ENCODE measurements at places on chromosomes 3 and 15.

GRCh38 chr15:28886431-28887338, 911 bp downstream of the APBA2 start:
- DNase-seq = no peak

- no peak for DNase-seq
Measured at GRCh38 chr3:115623044-115623868, at the start of gene GAP43. TSS of gene GAP43 (plus strand) at chr3:115623510. CDS start at chr3:115623690, 180 bp downstream.

GRCh38 chr3:196222876-196223595, 6.7 kb downstream of the SLC51A start:
- no peak for DNase-seq

DNA sequence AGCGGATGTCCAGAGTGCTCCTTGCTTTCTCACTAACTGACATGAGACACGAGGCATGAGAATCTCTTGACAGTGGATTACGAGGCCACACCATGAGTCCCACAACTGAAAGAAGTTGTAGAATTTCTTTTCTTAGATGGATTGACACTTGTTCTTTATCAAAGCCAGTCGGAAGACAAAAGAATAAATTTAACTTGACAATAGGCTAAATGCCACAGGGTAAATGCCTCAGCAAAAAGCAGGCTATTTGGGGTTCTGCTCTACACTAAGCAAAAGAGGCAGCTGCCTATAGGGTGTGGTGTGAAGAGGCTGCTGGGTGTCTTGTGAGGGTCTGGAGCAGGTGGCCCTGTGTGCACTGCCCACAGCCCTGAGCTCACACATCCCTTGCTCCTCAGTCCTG, 135.1 kb upstream of the SEMA6D start:
- no peak for DNase-seq

GRCh38 chr15:37572401-37572800, 362.0 kb upstream of the TMCO5A start:
- DNase-seq = no peak

DNA sequence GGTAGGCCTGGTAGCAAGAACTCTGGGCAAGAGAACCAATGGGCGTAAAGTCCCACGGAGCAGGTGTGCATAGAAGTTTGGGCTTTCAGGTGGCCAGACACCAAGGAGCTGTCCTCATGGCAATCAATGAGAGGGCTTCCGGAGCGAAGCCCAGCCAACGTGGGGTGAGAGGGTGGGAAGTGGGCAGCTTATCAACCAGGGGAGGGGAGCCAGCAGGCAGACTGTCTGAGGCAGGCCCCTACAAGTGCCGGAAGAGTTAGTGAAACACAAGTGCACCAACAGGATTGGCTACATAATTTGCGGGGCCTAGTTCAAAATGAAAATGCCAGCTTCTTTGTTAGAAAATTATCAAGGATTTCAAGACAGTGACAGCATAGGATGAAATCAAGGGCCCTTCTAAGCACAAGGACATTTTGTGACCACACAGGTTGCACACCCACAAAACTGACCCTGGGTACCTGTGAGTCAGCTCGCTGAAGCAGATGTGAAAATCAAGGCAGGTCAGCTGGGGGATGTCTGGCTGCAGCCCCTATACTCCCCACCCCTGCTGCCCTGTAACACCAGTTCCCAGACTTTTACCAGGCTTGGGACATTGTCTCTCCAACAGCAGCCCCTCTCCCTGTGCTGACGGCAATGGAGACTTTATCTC, 102.1 kb upstream of the ETV5 start:
- no peak for DNase-seq

DNA sequence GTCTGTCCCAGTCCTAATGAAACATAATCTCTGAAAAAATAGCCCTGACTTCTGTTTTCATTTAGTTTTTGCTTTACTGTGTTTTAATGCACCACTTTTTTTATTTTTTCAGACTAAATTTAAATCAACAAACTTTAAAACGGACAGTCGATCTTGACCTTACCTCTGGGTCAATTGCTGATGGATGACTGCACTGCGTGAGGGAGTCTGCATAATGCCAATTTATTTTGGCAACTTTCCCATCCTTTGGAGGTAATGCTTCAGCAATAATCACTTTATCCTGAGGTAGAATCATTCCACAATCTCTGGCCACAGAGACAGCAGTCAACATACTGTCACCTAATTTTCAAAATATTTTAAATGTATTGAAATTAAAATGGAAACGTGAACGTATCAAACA, 32.5 kb upstream of the GP5 start:
- no peak for DNase-seq

GRCh38 chr15:92683511-92683834, 27.9 kb upstream of the FAM174B start:
- no peak for DNase-seq

DNA sequence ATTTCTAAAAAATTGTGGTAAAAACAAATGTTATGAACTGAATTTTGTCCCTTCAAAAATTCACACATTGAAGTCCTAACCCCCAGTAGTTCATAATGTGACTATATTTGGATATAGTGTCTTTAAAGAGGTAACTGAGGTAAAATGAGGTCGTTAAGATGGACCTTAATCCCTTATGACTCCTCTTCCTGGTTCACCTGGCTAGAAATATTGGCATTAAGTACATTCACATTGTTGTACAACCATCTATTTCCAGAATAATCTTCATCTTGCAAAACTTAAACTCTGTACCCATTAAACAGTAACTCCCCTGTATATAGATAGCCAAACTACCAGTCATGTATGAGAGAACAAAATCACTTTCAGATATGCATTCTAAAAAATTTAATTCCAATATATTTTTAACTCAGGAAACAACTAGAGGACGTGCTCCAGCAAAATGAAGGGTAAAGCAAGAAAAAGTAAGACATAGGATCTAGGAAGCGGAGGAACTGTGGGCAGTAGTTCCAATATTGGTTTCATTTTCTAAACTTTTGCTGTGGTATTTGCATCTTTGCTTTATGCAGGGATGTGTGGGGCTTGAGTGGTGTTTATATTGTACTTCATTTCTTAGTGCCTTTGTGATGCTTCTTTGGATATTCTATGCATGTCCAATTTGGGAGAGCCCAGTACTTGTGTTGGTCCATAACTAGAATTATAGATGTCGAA, 36.7 kb upstream of the IL20RB start:
- no peak for DNase-seq

GRCh38 chr15:78507831-78508160, 419 bp downstream of the HYKK start:
- no peak for DNase-seq

DNA sequence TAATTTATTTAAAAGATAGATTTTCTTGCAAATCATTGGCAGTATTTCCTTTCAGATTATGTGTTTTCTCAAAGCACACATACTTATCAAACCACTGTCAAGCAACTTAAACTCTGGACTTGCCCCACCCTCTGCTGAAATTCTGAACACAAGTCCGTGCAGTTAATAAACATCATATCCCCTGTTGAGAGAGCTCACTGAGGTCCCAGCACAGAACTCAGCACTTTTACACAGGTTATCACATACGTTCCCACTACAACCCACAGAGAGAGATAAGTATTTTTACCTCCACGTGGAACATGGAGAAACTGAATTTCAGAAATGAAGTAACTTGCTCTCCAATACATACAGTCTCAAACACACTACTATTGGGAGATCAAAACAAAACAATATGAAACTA, 267.6 kb upstream of the IGF1R start:
- no peak for DNase-seq

- no peak for DNase-seq
Measured at GRCh38 chr15:59166601-59167265, 39.9 kb upstream of the LDHAL6B start.

- DNase-seq = peak; percentile 74
Measured at GRCh38 chr3:120093911-120094775, at the start of gene GSK3B. TSS of gene GSK3B (minus strand) at chr3:120094447. CDS start at chr3:120093434, 1,013 bp downstream.

DNA sequence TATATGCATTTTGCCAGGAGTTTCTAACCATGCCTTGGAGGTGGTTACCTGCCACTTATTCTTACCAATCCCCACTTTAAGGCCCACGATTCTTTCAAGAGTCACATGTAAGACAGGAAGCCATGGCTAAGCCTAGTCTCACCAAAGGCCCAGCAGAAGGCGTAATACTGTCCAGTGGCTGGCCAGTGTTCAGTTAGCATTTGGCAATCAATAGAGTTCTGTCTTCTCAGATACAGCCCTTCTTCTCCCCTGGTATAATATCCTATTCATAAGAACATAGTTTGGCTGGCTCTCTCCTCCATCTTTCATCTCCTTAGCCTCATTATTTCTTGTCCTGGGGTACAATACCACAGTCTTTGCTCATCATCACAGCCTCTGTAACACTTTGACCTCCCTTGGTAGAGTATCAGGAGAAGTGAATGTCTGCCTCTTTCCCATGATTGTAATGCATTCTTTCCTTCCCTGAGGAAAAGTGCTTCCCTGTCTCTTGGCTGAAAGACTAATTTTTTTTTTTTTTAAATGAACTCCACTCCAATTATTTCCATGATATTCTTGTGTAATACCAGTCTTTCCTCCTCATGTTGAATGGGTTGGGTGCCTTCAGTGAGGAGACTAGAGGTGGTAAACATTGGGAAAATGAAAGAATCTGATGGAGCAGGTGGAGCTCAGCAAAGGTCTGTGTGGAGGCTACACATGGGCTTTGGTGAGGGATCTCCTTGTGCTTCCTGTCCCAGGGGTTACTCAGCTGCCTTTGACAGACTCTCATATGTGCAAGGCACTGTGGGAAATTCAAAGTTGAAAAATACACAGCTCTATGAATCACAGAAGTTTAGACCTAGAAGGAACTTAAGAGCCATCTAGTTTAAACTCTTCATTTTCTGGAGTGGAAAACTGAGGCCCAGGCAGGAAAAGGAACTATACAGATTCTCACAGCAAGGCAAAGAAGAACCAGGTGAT, 218.2 kb downstream of the P3H2 start:
- no peak for DNase-seq

GRCh38 chr15:60612400-60613048, 133.6 kb upstream of the ICE2 start:
- DNase-seq = no peak

DNA sequence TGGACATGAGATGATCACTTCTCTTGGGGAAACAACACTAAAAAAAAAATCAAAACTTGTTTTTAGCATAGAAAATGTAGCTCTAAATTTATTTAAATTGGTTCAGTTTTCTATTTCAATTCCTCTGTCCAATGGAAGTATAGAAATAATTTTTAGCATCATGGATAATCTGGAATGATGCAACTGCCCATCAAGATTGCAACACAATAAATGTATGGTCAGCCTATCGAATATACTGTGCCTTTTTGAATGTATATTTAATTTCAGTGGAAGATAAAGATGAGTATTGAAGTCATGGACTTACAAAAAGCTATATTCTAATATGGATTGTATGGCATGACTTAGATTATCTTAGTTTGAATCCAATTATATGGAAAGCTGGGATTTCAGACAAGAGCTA, 906.7 kb downstream of the IGSF11 start:
- DNase-seq = no peak

DNA sequence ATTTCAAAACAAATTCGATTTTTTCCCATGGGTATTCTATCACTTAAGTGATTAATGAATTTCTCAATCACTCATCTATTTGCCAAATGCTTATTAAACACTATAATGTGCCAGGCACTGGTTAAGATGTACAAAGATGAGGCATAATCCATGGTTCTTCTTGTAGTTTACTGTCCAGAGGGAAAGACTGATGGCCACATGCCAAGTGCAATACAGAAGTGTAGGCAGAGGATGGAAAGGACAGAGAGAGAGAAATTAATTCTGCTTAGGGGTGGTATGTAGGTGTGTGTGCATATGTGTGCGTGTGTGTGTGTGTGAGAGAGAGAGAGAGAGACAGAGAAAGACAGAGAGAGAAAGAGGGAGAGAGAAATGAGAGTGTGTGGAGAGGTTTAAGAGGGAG, 120.8 kb upstream of the CCNL1 start:
- no peak for DNase-seq

GRCh38 chr3:129123314-129124060, 1.9 kb upstream of the RAB43 start:
- no peak for DNase-seq

DNA sequence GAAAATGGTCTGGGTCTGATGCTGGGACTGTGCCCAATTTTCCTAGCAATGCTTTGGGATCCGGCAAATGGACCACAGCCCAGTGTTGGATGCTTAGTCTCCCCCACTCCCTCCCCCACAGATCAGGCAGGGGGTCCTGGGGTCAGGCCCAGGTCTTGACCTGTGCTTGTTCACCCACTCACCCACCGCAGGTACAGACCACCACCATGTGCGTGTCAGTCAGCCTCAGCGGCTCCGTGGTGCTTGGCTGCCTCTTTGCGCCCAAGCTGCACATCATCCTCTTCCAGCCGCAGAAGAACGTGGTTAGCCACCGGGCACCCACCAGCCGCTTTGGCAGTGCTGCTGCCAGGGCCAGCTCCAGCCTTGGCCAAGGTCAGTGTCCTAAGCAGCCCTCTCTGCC, 10.6 kb downstream of the GRM2 start:
- DNase-seq = no peak

DNA sequence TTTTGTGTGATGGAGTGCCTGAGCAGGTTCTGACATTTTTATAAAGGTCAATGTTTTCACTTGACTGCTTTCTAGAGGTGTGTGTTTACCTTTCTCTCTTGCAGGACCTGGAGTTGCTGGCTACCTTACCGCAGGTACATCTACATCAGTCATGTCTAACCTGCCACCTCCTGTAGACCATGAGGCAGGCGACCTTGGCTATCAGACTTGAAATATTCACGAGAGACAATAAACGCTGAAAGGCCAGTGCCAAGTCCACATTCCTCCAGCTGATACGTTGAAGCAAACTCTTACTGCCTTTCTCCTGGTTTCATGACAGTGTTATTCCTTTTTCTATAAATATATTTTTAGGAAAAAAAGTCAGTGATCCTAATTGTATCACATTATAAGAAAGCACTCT, 59.0 kb upstream of the ACKR4 start:
- no peak for DNase-seq

GRCh38 chr3:193237030-193237429, 4.0 kb upstream of the PLAAT1 start:
- DNase-seq = no peak

GRCh38 chr15:59689626-59690236, 611 bp upstream of the BNIP2 start:
- DNase-seq = peak; percentile 82

DNA sequence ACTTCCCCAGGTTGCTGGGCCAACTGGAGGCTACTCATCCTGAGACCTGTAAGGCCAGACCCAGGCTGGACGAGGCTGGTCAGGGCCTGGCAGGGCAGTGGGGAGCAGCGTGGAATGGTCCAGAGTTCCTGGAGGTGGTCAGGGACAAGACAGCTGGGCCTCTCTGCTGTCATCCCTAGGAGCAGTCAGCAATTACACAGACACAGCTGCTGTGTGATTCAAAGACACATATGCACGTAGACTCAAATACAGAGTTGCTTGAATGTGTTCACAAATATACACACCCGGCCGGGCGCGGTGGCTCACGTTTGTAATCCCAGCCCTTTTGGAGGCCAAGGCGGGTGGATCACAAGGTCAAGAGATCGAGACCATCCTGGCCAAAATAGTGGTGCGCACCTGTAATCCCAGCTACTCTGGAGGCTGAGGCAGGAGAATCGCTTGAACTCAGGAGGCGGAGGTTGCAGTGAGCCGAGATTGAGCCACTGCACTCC, 1.5 kb upstream of the CD276 start:
- DNase-seq = no peak
